ENCODE measurements at places on chromosomes 13 and 19.

DNA sequence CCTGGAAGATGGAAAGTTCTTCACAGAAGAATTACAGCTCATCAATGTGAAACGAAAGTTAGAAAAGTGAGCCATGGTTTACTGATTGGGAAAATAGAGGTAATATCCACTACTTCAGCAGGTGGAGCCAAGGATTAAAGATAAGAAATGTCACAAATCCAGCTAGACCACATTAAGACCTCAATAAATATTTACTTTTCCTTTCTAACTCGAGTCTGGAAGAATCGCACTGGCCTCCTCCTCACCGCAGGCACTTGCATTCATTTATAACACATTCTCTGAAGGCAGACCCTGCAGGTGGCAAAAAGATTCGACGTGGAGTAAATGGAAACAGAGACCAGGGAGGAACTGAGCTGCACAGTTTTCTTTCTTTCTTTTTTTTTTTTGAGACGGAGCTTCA is 7.4 kb downstream of the SLC35E1 start:
- no peak for DNase-seq

GRCh38 chr13:99275093-99275469 is 16.9 kb upstream of the GPR18 start:
- no peak for DNase-seq

- DNase-seq: no peak
These were observed 17.8 kb downstream of the LMTK3 start for GRCh38 chr19:48493718-48494401.

- DNase-seq: no peak
These were observed 142.5 kb downstream of the DCLK1 start for GRCh38 chr13:35988648-35989081.
